ENCODE measurements at places on chromosomes 16 and 17.
A peak's percentile ranks its signal among the peaks of the same experiment; 100 is the strongest.

DNA sequence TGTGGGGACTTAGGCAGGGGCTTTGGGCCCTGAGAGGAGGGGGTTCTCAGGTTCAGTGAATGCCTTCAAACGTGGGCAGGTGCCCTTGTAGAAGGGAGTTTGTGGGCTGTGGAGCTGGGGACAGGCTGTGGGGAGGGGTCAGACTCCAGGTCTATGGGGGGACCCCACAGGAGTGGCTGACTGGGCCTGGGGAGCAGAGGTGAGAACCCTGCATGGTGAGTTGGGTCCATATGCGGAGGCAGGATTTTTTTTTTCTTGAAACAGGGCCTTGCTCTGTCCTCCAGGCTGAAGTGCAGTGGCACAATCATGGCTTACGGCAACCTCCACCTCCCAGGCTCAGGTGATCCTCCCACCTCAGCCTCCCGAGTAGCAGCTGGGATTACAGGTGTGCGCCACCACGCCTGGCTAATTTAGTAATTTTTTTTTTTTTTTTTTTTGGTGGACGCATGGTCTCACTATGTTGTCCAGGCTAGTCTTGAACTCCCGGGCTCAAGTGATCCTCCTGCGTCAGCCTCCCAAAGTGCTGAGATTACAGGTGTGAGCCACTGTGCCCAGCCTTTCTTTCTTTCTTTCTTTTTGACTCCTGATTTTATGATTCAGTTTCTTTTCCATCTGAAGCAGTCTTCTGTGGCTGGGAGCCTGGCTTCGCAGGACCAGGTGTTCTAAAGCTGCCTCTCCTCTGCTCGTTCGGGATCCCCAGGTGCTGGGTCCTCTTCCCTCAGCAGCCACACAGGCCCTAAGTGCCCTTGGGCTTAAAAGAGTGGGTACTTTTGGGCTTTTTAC, 19.0 kb upstream of the ADCY7 start:
- DNase-seq = no peak

- peak; percentile 61 for DNase-seq
Measured at GRCh38 chr17:78130437-78131101, at the start of gene TMC8. TSS of gene TMC8 (plus strand) at chr17:78130771. CDS start at chr17:78131589, 818 bp downstream.

DNA sequence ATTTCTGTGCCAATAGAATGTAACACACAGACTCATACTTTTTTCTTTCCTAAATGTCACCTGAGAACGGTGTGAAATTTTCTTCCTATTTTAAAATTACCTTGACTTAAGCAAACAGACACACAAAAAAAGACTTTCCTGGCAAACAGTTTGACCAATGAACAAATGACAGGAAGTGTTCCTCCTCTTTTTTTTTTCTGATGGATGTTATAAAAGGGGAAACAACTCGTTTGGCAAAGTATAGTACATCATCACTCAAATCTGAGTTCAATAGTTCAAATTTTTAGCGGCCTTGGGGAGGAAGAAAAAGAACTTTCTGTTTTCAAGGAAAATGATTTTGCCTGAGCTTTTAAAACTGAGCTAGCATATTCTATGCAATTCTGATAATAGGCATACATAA, 19.8 kb downstream of the HS3ST3A1 start:
- DNase-seq = no peak

GRCh38 chr17:51133365-51133764, 12.7 kb upstream of the SPAG9 start:
- no peak for DNase-seq

DNA sequence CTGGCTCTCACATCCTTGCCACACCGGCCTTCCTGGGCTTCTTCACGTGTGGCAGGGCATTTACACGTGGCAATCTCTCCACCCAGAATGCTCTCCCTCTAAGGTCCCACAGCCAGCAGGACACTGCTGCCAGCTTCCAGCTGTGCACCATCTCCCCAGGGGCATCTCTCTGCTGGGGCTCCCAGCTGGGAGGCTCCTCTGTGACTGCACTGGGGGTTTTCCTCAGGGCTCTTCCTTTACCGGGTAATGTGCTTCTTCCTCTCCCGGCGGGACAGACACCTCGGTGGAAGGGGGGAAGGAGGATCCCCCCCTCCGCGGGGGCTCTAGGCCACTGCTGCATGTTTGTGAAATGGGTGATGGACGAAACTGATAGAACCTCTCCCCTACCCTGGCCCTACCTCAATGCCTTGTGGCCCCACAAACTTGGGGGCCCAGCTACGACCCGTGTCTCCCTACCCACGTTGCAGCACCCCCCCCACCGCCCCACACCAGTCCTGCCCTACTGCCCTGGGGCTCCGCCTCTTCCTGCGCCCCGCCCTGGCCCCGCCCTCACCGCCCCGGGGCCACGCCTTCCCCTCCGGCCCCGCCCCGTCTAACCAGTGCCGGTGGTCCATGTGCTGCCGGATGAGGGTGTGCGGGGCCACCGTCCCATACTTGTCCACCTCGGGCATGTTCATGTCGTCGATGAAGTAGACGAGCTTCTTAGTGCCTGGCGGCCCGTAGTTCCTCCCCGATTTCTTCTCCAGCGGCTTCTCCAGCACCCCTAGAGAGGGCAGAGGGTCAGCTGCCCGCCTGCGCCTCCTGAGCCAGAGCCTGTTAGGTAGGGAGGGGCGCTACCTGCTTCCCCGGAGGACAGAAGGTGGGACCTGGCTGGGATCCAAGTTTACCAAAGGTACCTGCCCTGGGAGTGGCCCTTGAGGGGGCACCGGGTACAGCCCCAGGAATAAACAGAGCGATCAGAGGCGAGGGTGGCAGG, 92.6 kb downstream of the DNAH17 start:
- DNase-seq = peak; percentile 54

- no peak for DNase-seq
Measured at GRCh38 chr17:9522074-9522473, 53.5 kb downstream of the STX8 start.

Measured in activated T-cell treated with anti-CD3 and anti-CD28 coated beads for 24 hours (primary cell).